Stimulated activated CD4-positive, alpha-beta T cell treated with anti-CD3 and anti-CD28 coated beads, Interleukin-15, amount 100 ng/mL, for 1 hour (primary cell): ENCODE measurements at places on chromosomes 7 and 10.

GRCh38 chr7:120724448-120724847 is 133.5 kb downstream of the TSPAN12 start:
- no peak for DNase-seq

- no peak for DNase-seq
These were observed 218.0 kb downstream of the PHF14 start for GRCh38 chr7:11191574-11192220.

DNA sequence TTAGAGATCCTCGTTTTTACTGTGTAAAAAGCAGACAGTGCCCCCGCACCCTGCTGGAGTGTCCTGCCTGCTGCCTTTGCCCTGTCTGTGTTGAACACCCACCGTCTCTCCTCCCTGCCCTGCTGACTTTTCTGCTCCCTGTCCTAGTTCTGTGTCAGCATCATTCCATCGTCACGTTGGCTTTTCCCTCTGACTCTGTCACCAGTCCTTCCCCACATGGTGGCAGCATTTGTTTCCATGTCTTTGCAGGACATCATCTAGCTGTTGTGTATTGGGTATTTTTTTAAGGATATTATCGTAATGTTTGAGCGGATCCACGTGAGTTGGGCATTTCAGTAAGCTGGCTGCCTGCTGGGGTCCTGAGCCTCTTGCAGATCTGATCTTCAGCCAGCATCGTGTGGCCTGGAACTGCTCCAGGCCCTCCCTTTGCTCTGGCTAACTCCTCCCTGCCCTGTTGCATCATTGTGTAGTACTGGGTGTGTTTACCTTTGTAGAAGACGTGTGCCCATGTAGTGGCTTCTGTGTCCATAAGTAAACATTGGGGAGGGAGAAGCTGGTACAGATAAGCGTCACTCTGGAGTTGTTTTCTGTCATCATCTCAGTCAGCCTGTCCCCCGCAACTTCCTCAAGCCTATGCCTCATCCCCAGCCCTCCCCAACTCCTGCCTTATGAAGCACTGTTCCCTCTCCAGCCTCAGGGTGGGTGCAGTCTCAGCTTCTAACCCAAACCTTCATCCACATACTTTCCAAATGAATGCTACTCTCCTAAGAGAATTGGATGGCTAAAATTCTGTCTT is 44.3 kb downstream of the TRRAP start:
- DNase-seq, result no peak

DNA sequence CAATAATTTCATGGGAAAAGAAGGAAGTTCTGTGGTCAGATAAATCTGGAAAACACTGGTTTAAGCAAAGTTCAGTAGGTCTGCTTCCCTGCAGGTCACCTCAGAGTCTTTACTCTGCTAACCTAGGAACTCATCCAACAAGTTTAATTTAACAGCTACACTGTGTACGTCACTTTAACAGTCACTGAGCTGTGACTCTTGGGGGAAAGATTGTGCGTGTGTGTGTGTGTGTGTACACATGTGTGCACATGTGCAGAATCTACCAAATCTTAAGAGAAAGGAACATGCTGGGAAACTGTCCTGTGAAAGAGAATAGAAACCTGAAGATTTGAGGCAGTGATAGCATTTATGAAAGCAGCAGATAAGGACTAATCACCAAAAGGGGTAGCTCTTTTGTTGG is 62.6 kb downstream of the IKZF1 start:
- no peak for DNase-seq

- no peak for DNase-seq
These were observed 49.7 kb downstream of the FAM241B start for GRCh38 chr10:69679736-69680135.

- DNase-seq, result no peak
These were observed 244.4 kb downstream of the RPS24 start for GRCh38 chr10:78278058-78278404.

- no peak for DNase-seq
These were observed 350.2 kb upstream of the SHH start for GRCh38 chr7:156162451-156162850.

DNA sequence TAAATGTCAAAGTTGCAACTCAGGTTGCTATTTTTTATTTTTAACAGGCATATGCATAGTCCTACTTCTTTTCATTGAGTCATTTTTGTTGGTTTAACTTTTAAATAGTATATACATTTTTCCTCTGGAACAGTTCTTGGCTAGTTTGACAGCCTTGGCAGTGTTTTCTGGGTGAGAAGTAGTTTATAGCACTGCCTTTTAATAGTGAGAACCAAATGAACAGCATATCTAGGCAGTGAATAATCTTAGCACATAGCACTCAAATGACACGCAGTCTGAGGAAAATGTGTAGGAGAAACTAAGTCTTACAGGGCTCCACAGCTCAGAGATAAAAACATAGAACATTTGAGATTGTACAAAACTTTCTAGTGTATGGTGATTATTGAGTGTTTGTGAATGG is 265.5 kb upstream of the POT1 start:
- no peak for DNase-seq

- no peak for DNase-seq
These were observed 64.7 kb downstream of the ZMIZ1 start for GRCh38 chr10:79133416-79133815.

DNA sequence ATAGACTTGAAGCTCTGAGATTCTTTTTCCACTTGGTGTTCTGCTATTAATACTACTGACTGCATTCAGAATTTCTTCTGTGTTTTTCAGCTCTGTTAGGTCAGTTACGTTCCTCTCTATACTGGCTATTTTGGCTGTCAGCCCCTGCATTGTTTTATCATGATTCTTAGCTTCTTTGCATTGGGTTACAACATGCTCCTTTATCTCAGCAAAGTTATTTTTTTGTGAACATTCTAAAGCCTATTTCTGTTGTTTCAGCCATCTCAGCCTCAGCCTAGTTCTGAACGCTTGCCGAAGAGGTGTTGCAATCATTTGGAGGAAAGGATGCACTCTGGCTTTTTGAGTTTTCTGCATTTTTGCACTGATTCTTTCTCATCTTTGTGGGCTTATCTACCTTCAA is 201.5 kb upstream of the GNAI1 start:
- DNase-seq, result no peak

GRCh38 chr7:140512317-140513000 is 33.2 kb upstream of the MKRN1 start:
- no peak for DNase-seq

DNA sequence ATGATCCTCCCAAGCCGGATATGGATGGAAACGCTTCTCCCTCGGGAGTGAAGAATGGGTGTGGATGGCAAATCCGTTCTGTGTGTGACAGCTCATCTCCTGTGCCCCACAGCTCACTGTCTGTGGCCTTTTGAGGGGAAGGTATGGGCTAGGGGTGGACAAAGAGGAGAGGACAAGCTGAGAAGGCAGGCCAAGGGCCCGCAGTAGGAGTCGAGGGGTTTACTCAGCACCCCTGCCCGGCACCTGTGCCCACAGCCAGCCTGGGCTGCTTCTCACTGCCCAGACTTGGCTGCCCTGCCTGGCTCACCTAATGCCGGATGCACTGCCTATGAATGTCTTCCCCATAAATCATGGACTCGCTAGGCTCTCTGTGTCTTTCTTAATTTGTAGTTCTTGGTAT is 503.8 kb downstream of the TCERG1L start:
- no peak for DNase-seq

DNA sequence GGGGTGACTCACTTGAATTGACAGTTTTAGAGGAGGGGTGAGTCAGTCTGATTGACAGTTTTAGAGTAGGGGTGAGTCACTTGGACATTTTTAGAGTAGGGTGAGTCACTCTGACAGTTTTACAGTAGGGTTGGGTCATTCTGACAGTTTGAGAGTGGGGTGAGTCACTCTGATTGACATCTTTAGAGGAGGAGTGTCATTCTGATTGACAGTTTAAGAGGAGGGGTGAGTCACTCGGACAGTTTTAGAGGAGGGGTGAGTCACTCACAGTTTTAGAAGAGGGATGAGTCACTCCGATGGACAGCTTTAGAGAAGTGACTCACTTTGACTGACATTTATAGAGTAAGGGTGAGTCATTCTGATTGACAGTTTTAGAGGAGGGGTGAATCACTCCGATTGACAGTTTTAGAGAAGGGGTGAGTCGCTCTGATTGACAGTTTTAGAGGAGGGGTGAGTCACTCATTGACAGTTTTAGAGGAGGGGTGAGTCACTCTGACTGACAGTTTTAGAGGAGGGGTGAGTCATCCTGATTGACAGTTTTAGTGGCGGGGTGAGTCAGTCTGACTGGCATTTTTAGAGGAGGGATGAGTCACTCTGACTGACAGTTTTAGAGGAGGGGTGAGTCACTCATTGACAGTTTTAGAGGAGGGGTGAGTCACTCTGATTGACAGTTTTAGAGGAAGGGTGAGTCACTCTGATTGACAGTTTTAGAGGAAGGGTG is 595.9 kb downstream of the DNAJB6 start:
- no peak for DNase-seq

- no peak for DNase-seq
These were observed at the start of gene TWIST1 for GRCh38 chr7:19117091-19117869. Gene TWIST1, minus strand, starts transcription at chr7:19117636. Its CDS starts 315 bp downstream, at chr7:19117321.

- DNase-seq, result no peak
These were observed 25.2 kb downstream of the LOXL4 start for GRCh38 chr10:98242823-98243222.

GRCh38 chr7:143372070-143372469 is 9.1 kb upstream of the ZYX start:
- DNase-seq, result no peak

DNA sequence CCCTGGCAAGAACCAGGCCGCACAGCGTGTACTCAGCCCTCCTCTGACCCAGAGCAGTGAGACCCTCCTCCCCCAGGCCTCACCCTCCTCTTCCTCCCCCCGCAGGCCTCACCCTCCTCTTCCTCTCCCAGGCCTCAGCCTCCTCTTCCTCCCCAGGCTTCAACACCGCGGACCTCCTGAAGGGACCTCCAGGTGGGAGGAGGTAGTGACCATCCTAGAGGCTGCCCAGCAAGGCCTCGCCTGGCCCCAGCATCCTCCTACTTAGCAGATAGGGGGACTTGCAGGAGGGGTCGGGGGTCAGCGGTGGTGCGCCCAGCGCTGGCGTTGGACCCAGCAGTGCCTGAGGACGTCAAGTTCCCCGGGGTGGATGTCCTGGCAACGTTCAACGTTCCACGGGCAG is 270.8 kb downstream of the ELFN1 start:
- DNase-seq, result no peak

DNA sequence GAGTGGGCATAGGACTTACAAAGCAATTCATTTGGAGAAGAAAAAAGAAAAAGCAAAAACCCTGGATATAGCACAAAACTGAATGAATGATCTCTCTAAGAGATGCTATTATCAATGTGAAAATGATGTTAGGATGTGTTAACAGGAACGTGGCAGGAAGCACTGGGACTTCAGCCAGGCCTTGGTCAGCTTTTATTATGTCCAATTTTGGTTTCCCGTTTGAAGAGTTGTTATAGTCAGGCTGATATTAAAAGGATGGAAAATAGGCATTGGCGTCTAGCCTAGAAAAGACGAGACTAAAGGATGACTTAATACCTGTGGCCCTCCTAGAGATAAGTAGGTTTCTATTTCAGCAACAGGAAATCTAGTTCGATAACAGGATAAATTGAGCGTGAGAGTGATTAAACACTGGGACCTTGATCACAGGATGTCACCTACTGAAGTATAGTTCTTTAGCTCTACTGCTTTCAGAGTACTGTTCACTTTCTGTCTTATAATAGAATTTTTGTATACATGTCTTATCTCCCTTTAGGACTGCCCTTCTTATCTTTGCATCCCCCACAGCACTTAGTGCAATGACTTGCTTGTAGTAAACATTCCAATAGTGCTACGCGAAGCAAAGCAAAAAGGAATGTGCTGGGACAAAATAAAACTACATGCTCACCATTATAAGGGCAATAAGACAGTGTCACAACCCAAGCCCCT is 99.8 kb upstream of the AGBL3 start:
- DNase-seq, result no peak

DNA sequence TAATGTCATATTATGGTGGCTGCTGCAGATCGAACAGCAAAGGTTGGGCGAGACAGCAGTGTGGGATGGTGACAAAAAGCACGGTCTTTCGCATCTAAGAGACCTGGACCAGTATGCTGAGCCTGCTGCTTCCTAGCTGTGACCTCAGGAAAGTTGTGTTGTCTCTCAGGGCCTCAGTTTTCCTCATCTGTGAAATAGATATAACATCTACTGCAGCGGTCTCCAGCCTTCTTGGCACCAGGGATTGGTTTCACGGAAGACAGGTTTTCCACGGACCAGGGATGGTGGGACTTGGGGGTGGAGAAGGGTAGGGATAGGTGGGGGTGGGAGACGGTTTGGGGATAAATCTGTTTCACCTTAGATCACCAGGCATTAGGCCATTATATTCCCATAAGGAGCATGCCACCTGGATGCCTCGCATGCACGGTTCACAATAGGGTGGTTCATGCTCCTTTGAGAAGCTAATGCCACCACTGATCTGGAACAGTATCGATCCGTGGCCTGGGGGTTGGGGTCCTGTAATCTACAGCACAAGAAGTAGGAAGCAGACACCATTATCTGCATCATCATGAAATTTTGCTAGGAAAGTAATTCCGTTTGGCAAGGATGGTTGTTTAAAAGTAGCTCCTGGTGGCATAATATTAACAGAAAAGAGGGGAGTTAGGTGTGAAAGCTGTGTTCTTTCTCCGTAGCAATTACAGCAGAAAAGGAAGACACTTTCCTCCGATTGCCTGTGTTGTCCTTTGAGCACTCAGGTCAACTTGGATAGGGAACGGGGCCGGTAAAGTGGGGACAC is 10.8 kb downstream of the KLF6 start:
- no peak for DNase-seq

- no peak for DNase-seq
These were observed 158.0 kb downstream of the TRIL start for GRCh38 chr7:28800150-28800549.

DNA sequence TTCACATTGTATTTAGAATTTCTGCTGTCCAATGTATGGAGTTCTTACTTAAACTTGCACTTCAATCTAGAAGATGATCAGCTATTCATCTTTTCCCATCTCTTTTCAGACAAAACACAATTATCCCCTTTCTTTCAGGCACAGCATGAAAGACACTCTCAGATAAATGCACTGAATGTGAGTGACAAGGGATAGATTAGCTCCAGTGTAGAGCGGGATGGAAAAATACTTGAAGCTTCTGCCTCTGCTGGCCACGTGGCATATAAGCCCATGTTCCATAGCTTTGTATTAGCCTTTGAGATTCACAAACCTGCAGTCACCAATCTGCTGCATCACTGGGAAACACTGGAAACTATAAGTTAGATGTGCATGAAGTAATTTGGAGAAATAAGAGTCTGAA is 162.2 kb upstream of the FAM3C start:
- no peak for DNase-seq

DNA sequence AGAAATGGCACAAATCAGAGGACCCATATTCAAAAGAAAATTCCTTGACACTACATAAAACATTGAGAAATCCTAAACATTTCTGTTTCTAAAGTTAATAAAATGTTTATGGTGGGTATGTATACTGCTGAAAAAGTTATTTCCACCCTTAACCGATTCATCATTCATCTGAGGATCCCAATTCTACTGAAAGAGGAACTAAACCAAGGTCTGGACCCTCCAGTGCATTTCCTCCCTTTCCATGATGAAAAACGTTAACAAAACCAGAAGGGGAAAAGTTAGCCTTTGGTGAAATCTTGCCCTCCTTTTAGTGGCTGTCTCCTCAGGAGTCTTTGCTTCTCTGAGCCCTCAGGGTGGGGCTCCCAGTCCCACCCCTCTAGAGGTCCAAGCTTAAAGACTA is 144.5 kb upstream of the ASAH2 start:
- no peak for DNase-seq
